ENCODE measurements at places on chromosomes 4 and X.

GRCh38 chrX:15512401-15512965 is 11.9 kb downstream of the BMX start:
- no peak for DNase-seq

- no peak for DNase-seq
Observed at GRCh38 chr4:147787204-147787603, 55.3 kb downstream of the ARHGAP10 start.

DNA sequence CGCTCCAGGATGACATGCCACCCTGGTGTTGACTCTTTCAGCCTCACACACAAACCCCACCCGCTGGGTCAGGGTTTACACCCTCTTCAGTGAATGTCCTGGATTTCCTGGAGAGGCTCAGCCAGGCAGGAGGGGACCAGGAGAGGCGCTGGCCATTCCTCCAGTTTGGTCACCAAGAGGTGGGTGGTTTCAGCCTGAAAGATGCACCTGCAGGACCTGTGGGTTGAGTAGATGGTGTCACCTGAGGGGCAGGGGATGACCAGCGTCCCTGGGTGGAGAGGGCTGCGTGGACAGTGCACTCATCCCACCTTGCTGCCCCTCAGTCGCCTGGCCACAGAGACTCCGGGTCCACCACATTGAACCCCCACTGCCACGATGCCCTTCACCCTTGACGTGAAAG is 179.7 kb downstream of the ASMT start:
- DNase-seq, result no peak

DNA sequence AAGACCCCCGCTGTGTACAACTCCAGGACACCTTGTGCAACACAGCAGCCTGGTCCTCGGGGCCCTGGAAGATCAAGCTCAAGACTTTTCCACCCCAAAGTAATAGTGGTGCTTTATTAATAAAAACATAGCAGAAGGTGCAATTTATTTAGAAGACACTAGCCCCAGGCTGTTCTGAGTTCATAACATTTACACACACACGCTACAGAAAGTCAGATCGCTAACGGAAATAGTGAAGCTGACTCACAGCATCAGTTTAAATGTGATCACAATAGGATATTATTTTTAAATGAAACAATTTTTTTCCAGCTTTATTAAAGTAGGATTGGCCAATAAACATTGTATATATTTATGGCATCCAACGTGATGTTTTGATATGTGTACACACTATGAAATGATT is 141.0 kb downstream of the STK32B start:
- no peak for DNase-seq

GRCh38 chr4:3285558-3286334 is 7.1 kb upstream of the RGS12 start:
- DNase-seq, result peak; percentile 65

- no peak for DNase-seq
Observed at GRCh38 chrX:77949840-77950239, 19.6 kb downstream of the PGAM4 start.

GRCh38 chrX:103831342-103831802 is 685 bp downstream of the RAB9B start:
- DNase-seq, result peak; percentile 69

DNA sequence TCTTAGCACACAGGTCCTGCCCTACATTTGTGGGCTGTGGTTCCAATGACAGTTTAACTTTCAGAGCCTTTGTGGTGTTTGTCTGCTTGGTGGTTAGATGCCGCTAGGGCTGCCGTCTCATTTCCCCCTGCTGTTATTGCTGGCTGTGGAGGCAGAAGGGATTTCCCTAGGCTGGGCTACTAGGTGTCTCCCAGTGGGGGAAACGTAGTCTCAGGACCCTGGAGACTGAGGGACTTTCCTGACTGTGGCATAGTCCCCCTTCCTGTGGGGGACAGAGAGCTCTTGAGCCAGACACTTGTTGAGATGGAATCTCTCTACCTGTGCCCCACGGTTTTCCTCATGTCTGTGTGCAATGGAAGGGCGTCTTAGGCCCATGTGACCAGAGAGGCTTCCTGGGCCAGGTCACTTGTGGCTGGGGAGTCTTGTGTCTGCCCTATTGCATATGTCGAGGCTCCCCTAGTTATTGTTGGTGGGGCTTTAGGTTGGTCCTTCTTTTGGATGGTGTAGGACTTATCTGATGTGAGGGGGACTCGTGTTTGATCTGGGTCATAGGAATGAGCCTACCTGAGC is 68.2 kb downstream of the ARHGAP10 start:
- peak; percentile 66 for DNase-seq

GRCh38 chr4:136383082-136383481 is 1149.2 kb downstream of the PCDH18 start:
- no peak for DNase-seq

GRCh38 chr4:38236003-38236402 is 275.8 kb downstream of the PTTG2 start:
- DNase-seq, result no peak

- no peak for DNase-seq
Observed at GRCh38 chrX:136752796-136753195, 27.9 kb downstream of the ARHGEF6 start.

DNA sequence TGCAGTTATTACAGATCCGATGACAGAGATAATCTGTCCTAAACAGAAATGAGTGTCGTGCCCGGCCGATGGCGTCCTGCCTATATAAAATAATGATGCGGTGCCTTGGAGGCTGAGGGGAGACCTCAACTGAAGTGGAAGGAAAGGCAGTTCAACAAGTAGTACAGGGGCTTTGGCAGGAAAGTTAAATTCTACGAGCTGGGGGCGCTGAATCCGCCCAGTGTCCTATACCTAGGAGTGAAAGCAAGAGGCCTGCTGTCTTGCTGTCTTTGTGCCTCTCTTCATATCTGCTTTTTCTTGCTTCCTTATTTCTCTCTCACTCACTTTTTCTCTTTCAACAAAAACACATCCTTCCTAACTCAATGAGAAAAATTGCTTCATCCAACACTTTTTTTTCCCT is 82.2 kb upstream of the PRPS2 start:
- DNase-seq, result peak; percentile 6

DNA sequence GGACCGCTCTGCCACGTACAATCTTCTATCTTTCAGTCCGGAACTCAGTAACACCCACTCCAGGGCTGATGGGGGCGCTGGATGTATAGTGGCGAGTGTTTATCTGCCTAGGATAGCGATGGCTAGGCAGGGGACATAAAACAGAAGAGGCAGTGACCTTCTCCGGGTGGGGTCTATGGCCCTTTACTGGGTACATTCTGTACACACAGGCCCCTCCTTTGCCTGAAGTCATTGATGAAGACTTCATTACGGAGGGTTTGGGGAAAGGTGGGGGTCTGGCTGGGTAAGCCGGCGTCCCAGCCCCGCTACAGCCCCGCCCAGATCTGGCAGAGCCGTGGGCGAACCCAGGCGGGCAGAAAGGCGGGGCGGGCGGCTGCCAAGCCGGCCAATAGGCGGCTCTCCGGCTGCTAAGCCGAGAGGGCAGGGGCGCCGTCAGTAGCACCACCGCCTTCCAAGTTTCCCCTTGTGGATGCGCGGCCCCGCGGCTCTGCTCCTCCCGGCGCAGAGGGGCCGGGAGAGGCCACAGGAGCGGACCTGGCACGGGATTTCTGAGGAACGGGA is at the start of gene CHST7:
TSS of gene CHST7 (plus strand) at position 435 of the 561 bp plus-strand sequence. CDS start 167 bp downstream, outside the sequence.
- peak; percentile 53 for DNase-seq

- no peak for DNase-seq
Observed at GRCh38 chr4:95929448-95930064, 89.7 kb downstream of the PDHA2 start.

- DNase-seq, result no peak
Observed at GRCh38 chr4:1797861-1798579, 4.9 kb downstream of the FGFR3 start.

- DNase-seq, result no peak
Observed at GRCh38 chr4:153639833-153640802, 44.0 kb upstream of the TLR2 start.

- no peak for DNase-seq
Observed at GRCh38 chr4:174318829-174319764, 35.4 kb downstream of the CEP44 start.

- no peak for DNase-seq
Observed at GRCh38 chr4:26065833-26066232, 151.8 kb downstream of the SMIM20 start.

GRCh38 chr4:56757261-56757746 is 64.2 kb downstream of the SPINK2 start:
- peak; percentile 39 for DNase-seq

DNA sequence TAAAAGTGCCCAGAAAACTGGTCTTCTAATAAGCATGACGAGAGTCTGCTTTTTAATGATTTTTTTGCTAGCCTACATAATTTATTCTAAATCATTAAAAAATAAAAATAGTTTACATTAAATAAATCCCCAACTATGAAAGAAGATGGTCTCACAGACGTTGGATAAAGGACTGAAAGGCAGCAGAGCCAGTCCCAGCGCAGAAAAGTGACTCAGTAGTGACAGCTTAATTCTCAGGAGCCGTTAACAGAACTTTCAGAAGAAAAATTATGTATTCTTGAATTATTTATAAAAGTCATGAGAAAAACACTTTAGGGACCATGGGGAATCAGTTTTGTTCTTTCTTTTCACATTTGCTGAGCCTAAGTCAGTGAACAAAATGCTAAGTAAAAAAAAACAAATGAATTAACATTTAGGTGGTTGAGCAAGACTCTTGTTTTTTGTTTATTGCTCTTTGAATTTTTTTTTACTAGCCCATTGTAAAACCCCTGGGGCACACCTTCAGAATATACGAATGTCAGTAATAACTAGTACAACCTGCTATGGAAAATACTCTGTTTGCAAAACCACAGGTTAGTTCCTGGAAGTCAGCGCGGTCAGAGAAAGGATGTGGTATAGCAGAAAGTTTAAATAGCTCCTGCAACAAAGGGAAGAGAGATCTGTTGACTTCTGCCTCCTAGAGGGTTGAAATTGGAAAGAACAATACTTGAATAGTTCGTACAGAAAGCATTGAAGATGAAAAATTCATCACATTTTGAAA is 50.4 kb upstream of the CCDC160 start:
- DNase-seq, result peak; percentile 39

DNA sequence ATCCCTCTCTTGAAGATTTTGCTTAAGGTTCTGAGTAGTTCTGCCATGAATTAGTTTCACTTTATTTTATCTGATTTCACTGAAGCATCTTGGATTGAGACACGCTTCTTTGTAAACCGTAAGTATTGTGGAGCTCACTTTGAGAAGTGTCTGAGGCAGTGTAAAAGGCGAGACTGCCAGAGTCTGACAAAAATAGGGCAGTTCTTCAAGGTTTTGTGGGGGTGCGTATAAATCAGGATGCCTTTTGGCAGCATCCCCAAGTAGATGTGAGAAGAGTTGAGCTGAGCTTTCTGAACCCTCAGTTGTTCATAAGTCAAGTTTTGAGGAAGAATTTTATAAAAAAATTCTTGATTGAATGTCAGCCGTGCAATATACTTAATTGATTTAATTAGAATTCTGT is 76.3 kb downstream of the RBPJ start:
- no peak for DNase-seq

DNA sequence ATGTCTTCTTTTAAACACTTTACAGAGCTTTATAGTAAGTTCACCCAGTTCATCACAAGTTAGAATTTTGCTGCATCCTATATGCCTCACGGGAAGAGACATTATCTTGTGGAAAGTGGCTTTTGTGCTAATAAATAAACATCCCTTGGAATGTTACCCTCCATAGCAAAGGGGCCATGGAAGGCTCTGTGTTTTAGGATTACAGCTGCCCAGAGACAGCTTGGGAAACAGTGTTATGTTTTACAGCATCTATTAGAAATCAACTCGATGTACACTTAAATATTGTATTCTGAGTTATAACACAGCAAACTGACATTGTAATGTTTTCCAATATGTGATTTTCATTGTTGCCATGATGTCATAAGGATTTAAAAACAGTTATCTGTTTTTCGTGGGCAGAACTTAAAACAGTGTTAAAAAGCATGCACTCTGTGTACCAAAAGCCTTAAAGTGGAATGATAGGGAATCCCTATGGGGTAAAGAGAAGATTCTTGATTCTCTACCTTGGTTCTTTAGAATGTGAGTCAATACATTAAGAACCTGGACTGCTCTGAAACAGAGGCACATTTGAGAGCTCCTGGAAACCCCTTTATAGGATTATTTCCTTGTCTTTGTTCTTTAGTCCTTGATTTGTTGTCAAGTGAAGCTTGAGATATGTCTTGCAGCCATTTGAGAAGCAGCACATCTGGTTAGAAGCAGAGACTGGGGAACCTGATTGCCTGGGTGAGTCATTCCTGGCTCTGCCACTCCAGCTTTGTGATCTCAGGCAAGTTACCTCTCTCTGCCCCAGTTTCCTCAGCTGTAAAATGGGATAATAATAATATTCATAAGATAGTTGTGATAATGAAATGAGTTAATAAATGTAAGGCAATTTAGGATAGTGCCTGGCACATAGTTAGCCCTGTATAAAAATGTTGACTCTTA is 41.6 kb downstream of the ARHGAP10 start:
- DNase-seq, result no peak

All from CD4-positive, alpha-beta T cell treated with Interferon gamma for 1 hour (primary cell).